ENCODE measurements at places on chromosomes 11 and 22.

- DNase-seq: no peak
Measured at GRCh38 chr11:45237711-45238315, 48.3 kb downstream of the SYT13 start.

DNA sequence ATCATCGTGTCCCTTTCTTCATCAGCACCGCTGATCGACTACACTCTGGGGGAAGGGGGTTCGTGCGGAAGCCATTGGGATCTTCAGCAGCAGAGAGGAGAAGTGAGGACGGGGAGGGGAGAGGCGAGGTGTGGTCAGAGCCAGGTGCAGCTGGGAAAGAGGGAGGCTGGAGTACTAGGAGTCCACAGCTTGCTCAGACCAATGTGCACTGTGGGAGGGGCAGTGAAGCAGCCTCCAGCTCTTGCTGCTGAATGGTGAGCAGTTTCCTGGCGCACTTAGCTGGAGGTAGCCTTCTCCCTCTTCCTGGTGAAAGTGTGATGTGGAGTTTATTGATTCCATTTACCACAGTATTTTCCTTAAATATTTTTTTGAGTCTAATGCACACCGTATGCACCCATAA, 99.0 kb upstream of the NECTIN1 start:
- DNase-seq: no peak

DNA sequence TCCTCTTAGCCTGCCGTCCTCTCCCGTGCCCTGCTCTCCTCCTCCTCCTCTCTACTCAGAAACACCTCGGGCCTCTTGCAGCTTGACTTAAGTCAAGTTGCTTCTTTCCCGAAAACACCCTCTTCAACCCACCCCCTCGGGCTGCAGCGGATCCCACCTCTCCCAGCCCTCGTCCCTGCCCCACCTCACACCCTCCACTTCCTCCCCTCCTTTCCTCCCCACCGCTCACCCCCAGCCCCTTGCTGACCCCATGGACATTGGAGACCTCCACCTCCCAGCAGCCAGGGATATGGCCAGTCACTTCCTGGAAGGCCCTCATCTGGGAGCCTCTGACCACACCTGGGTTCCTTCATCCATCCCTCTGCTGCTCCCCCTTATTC, 8.5 kb upstream of the CYTH4 start:
- no peak for DNase-seq

- no peak for DNase-seq
Measured at GRCh38 chr11:89177691-89178231, at the start of gene TYR. TYR (plus strand) TSS chr11:89177875; CDS start chr11:89177954, 79 bp downstream.

DNA sequence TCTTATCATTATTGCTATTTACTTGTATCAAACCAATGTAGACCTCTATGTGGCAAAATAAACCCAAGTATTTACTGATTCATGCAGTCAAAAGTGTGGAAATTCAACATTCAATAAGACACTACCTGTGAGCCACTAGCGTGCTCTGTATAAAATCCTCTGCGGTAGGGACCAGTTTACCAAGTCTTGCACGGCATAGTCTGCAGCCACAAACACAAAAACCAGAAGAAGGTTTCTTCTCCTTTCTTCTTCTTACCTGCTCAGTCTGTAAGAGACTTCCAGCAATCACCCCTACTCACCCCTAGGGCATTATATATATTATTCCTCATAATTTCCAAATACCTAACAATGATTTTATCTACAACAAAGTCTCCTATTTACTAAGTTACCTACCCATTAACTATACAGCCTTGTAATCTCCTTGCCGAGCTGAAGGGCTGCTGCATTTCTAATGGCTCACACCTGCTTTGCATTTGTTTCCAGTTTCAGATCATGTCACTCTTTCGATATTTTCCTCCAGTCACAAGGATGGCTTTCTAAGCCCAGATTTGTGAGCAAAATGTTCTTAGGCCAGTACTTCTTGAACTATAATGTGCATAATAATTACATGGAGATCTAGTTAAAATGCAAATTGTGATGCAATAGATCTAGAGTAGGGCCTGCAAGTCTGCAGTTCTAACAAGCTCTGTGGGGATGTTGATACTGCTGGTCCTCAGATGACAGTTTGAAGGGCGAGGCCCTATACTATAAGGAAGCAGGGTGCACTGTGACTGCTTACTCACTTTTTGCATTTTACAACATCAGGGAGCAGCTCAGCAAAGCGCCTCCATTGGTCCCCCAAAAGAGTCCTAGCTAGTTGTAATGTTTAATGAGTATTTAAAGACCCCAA, 191.9 kb upstream of the DDI1 start:
- DNase-seq: no peak

DNA sequence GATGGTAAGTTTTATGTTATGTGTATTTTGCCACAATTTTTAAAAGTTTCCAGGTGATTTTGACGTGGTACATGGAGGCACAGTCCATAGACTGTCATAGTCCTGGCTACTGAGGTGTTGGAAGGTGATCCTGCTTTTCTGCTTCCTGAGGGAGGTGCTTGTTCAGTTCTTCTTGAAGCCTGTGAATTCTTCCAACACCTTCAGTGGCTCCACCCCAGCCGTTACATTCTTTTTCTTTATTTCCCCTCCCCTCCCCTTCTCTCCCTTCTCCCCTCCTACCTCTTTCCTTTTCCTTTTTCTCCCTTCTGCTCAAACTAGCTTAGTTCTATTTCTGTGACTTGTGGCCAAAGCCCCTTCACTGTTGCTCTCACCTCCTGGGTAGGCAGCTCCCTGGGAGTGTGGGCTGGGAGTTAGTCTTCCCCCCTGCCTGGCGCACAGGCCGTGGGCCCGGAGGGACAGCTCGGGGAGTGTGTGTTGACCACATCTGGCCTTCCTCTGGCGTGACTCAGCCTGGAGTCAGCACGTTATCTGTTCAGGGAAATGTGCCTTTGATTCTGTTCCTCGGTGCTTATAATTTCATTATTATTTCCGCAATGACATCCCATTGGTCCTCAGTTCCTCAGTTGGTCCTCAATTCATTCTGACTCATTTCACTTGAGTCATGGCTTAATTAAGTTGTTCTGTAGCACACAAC, 566.2 kb downstream of the TBC1D22A start:
- DNase-seq: peak; percentile 97

DNA sequence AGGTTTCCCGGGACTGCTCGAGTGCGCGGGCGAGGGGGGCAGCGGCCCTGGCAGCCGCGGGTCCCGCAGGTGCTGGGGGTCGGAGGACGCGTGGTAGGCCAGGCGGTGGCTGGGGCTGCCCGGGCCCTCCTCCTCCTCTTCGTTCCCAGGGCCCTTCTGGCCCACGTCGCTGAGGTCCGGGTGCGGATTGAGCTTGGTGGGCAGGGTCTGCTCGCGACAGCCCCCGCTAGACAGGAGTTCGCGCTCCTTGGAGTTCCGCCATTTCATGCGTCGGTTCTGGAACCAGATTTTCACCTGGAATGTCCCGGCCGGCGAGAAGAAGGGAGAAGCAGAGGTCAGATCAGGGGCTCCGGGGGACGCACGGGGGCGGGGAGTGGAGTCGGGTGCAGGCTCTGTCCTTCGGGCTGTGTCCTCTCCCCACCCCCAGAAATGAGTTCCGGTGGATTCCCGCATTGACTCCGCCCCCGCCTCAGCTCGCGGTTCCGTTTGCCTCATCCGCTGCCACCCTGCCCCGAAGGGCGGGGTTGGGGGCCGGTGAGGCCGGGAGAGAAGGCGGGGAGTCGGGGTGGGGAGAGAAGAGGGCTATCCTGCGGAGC, 3.9 kb downstream of the DBX1 start:
- DNase-seq: no peak

DNA sequence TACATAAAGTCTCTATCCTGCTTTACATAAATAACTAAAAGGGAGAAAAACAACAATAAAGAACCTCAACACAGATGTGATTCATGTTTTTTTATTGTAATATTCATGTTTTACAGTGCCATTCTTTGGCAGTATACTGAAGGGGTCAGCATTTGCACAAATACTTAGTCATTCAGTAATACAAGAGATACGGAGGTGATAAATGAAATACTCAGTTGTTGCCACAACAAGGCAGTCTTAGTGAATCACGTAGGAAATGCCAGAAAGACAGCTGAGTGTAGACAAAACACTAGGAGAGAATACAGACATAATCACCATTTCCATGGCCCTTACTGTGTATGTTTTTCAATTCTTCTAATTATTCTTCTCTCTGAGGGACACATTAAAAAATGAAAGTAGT, 910.4 kb downstream of the METTL15 start:
- peak; percentile 61 for DNase-seq

DNA sequence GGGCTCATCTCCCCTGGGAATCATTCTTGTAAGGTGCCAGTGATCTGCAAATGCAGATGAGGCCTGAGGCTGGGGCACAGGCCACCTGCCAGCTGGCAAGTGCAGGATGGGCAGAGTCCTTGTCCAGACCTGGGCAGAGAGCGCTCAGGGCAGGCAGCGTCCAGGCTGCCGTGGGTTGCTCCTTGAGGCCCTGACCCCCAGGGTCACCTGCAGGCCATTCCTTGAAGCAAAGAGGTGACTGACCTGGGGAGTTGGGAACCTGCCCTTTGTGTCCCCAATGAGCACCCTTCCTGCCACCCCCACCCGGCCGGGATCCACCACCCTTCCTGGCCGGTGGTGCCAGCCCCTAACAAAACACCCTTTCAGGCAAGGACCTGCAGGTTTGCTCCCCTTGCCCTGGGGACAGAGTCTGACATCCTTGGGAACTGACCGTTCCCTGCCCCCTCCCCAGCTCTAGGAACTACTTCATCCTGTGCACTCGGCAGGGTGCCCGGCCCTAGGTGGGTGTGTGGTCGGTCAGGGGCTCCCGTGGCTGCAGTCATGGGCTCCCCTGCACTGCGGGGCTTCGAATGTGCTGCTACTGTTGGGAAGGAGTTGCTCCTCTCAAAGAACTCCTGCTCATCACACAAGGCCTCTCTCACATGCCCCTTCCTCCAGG, 28.3 kb downstream of the DUSP8 start:
- no peak for DNase-seq

GRCh38 chr22:36797374-36797773, 19.5 kb downstream of the PVALB start:
- DNase-seq: no peak

DNA sequence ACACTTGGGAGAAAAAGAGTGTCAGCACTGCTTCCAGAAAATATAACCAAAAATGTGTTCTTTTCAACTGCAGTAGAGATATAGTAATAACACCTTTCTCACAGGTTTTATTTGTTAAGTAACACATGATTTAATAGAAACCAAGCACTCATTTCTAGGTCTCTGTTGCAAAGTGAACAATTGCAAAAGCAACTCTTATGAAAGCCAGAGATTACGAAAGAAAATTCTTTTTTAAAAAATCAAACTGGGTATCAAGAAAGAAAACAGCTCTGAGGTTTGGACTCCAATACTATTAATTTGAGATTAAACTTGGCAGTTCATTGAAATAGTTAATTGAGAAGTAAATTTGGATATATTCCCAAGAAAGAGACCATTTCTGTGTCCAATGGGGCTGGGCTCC, 9.8 kb upstream of the XKR3 start:
- DNase-seq: no peak

GRCh38 chr22:48857202-48857805, 970.4 kb downstream of the BRD1 start:
- DNase-seq: no peak

DNA sequence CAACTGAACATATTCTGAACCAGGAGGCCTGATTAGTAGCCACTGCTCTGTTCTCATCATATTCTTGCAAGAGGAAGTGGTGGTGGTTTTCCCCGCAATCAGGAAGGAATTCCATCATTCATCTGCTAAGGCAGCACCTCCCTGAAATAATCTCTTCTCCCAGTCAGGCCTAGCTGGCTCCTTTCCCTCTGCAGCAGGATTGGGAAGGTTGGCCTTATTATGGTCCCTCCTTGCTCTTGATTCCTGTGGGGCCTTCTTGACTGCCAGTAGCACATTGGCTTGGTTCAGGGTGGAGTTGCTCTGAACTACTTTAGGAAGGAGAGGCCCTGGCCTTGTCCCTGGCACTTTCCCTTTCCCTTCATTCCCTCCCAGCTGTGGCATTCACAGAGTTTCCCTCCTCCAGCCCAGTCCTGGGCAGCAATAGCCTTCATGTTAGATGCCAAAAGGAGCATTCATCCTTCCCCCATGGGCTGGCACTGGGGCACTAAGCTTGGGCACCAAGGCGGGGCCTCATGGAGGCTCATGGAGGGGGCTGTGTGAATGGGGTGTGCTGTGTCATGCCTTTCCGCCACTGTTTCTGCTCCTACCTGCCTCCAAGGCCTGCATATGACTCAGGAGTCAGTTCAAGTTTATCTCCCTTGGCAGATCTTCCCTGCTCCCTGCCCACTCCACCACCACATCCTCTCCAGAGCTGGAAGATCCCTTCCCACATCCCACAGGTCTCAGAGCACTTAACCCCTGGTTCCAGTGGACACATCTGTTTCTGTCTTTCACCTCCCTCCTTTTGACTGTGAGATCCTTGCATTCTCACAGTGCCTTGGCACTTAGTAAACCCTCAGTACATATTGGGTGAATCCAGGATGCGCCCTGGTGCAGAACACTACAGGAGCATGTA, 27.6 kb upstream of the CD44 start:
- peak; percentile 67 for DNase-seq

DNA sequence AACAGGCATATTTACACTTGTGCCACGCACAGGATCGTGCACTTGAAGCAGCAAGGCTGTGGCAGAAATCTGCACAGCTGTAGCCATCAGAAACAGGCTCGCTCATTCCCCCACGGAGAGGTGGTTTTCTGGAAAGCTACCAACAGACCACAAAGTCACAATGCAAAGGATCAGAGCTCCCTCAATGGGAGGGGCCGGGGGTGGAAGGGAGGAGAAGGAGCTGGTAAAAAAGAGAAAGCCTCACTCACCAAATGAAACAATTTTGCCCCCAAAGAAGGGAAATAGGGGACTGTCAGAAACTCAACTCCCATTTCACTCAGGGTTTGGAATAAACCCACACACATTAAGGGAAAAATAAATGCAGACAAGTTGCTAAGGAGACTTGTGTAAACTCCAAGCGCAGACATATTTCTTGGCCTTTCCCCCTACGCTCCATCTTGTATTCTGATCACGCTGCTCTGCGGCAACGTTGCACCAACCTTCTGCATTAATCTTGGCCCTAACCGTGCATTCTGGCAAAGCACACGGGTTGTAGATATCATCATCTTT, 43.2 kb upstream of the BLID start:
- DNase-seq: peak; percentile 77

DNA sequence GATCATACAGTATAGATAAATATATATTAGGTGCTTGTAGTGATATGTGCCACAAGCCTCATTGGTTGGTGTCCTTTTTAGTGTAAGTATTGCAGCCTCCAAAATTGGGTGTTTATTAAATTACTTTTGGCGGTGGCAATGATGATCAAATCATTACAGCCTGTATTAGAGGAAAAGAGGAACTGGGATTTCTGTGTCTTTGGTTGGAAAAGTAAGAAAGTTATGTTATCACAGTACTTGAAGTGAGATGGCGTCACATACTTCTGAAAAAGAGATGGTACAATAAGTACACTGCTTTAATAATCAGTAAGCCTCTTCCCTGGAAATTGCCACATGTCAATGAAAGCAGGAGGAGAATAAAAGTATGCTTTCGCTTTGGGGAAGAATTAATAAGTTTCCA, 523 bp upstream of the MPZL3 start:
- DNase-seq: no peak
